ENCODE measurements at places on chromosomes 4 and X. TPM values are rescaled to one million over a fixed set of nuclear protein-coding genes. Genes with fewer than 3 reads are reported as not detected.

The ARL9 gene
- 0.22 TPM for total RNA-seq

The TEC gene
- total RNA-seq: 0.81 TPM

The KLHL4 gene
- 1.5 TPM for total RNA-seq

The GPR143 gene
- total RNA-seq: not detected

The TMPRSS11A gene
- total RNA-seq: not detected

The SERPINA7 gene
- not detected for total RNA-seq

The PDK3 gene
- 18.5 TPM for total RNA-seq

The SSX1 gene
- total RNA-seq: 5.8 TPM

The BEX4 gene
- 7.3 TPM for total RNA-seq

The CCDC158 gene
- total RNA-seq: not detected

The CYSLTR1 gene
- 2.8 TPM for total RNA-seq

The SFRP2 gene
- 11.9 TPM for total RNA-seq

The PTPN13 gene
- 12.3 TPM for total RNA-seq

The MND1 gene
- 18.4 TPM for total RNA-seq

The CT45A2 gene
- not detected for total RNA-seq

The MID1 gene
- total RNA-seq: 44.1 TPM

The ADH1A gene
- not detected for total RNA-seq

The VCX2 gene
- total RNA-seq: not detected

The ZFX gene
- total RNA-seq: 31.3 TPM

The RNF212 gene
- 25.2 TPM for total RNA-seq

The LEF1 gene
- total RNA-seq: 13.1 TPM

The PPP3CA gene
- total RNA-seq: 21.7 TPM

The APEX2 gene
- 38.4 TPM for total RNA-seq

The SPANXN4 gene
- not detected for total RNA-seq
